ENCODE measurements at places on chromosomes 3 and 15.

DNA sequence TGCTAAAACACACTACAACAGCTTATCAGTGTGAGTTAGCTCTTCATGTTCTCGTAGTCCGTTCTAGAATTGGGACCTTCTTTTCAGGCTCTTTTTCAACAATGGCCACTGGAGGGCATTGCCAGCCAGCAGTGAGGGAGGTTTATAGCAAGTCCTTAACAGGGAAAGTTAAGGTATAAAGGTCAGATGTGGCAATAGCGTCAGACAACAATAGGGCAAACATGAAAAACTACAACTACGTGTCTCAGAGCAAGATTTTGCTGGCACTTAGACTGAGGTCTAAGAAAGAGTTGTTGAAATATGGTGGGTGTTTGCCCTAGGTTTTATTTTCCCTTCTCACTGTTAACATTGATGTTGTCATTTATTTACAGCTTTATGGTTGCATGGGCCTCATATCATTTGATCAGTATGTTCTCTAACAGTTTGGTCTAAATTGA, 161.4 kb downstream of the GMNC start:
- H3K27me3 ChIP-seq, result peaks cover 31% of the 10 kb centered on the region
- H3K36me3 ChIP-seq, result no peaks in the 10 kb centered on the region
- no peak overlapping the region for H3K27ac ChIP-seq
- H3K4me3 ChIP-seq, result no peak overlapping the region

DNA sequence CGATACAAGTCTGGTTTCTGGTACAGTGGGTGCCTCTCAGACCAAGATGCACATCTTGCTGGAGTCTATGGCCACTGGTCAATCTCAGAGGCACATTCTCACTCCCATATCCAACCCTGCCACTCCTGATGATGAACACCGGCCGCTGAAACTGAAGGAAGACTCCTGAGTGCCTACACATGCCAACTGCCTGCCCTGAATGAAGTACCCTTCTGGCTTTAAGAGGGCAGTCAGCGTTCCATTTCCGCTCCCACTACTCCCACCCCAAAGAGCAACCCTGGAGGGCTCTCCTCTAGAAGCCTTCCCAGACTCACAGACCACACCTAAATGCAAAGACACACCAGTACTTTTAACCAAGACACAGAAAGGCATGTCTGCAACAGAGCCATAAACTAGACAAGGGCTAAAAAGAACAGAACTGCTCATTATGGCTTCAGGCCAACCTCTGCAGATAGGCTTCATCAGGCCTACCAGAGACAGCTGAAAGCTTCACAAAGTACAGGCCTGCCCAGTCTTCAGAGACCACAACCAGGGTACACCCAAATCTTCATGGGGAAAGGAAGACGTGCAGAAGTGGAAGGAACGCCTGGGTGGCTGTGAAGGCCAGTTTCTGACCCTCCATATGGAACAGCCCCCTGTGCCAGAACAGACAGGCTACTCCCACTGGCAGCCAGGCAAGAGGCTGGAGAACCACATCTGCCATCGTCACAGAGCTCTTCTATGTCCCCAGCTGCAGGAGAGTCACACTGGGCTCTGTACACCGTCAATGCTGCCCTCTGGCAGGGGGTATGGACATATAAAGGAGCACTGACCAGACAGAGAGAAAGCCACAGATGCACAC, 14.3 kb downstream of the ANP32A start:
- no peak overlapping the region for H3K27ac ChIP-seq
- no peak for DNase-seq
- peaks cover 27% of the 10 kb centered on the region for H3K36me3 ChIP-seq
- no peaks in the 10 kb centered on the region for H3K27me3 ChIP-seq
- H3K4me1 ChIP-seq, result peaks cover 70% of the 10 kb centered on the region

DNA sequence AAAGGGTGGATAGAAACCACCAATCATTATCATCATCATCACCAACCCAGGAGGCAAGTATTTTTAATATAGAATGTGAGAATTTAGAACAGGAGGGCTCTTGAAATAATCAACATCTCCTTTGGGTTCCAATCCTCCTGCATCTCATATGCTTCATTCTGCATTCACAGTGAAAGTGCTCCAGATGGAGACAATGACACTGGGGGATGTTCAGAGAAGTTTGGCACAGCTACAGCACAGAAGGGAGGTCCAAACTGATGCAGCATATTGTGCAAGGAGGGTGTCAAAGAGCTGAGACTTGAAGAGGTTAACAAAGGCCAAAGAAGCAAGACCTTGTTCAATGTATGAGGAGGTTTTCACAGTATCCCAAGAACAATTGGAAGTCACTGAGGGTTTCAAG, 767.1 kb downstream of the NTRK3 start:
- no peak overlapping the region for H3K4me3 ChIP-seq
- H3K36me3 ChIP-seq, result no peaks in the 10 kb centered on the region
- H3K27me3 ChIP-seq, result no peaks in the 10 kb centered on the region
- no peaks in the 10 kb centered on the region for H3K4me1 ChIP-seq

- no peak overlapping the region for H3K4me3 ChIP-seq
- DNase-seq, result no peak
- H3K27ac ChIP-seq, result no peak overlapping the region
- H3K4me1 ChIP-seq, result no peaks in the 10 kb centered on the region
- no peaks in the 10 kb centered on the region for H3K27me3 ChIP-seq
- H3K36me3 ChIP-seq, result no peaks in the 10 kb centered on the region
Observed at GRCh38 chr3:104584682-104585081, 782.0 kb upstream of the ALCAM start.

DNA sequence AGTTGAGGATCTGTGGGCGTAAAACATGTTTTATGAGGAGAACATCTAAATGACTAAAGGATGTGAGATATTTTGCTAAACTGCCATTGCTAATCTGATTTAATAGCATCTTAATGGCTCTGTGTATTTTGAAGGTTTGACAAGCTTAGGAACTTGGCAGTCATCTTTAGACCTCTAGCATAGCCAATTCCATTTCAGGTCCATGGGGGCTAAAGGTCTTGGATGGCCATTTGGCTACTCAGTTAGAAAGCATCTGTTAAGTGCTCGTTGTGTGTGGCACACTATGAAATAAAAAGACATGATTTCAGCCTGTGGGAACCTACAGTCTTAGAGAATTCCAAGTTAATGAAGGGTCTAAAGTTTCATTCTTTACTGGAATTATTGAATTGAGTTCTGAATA, 236.2 kb downstream of the IL5RA start:
- H3K36me3 ChIP-seq, result no peaks in the 10 kb centered on the region
- H3K4me3 ChIP-seq, result no peak overlapping the region
- no peak overlapping the region for H3K27ac ChIP-seq
- no peaks in the 10 kb centered on the region for H3K27me3 ChIP-seq
- no peak for DNase-seq

GRCh38 chr3:118187221-118187620, 847.4 kb downstream of the IGSF11 start:
- H3K27me3 ChIP-seq, result no peaks in the 10 kb centered on the region
- no peaks in the 10 kb centered on the region for H3K4me1 ChIP-seq
- no peak for DNase-seq
- no peak overlapping the region for H3K27ac ChIP-seq

DNA sequence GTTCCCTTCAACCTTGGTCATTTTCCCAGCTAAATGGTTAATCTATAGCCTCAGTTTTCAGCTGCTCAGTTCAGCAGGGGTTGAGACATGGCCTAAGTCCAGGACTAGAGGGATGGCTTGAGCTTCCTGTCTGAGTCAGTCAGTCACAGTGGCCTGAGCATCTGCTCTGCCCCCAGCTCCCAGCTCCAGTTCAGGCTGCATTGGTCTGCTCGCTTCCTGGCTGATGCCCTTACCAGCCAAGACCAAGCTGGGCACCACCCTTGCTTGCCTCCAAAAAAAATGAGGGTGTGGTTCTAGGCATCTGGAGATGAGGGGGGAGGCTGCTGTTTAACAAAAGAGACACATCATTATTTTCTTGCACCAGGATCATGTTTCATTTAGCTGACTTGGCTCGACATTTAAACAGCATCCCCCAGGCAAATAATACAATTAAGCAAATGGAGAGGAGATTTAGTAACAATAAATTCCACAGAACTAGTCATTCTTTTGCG, 70.7 kb downstream of the WNT5A start:
- H3K4me3 ChIP-seq, result no peak overlapping the region
- H3K4me1 ChIP-seq, result no peaks in the 10 kb centered on the region
- H3K27ac ChIP-seq, result no peak overlapping the region
- no peaks in the 10 kb centered on the region for H3K27me3 ChIP-seq
- DNase-seq, result no peak

DNA sequence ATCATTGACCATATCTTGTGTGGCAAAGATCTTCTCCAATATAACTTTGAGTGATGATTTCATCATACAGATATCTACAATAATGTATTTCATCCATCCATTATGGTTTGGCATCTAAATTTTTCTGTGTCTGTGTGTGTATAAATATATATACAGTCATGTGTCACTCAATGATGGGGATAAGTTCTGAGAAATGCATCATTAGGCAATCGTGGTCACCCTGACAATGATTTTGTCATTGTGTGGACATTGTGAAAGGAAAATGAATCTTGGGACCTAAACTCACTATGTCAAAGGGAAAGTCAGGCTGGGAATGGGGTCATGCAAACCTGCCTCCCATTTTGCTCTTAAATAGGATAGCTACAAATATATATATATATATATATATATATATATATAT, 12.4 kb downstream of the CFAP161 start:
- H3K27ac ChIP-seq, result no peak overlapping the region
- no peaks in the 10 kb centered on the region for H3K36me3 ChIP-seq
- H3K4me3 ChIP-seq, result no peak overlapping the region
- DNase-seq, result no peak
- no peaks in the 10 kb centered on the region for H3K4me1 ChIP-seq

DNA sequence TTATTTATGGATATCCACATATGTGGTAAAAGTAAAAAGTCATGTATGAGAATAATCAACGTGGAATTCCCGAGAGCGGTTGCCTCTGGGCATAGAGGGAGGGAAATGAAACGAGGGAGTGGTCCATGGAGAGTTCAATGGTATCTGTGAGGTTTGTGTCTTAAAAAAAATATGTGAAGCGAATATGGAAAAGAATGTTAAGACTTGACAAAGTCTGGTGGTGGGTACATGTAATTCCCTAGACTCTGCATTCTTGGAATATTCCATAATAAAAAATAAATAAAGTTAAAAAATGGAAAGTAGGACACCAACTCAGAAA, 28.4 kb downstream of the FAM43A start:
- no peak overlapping the region for H3K27ac ChIP-seq
- no peaks in the 10 kb centered on the region for H3K36me3 ChIP-seq
- H3K4me3 ChIP-seq, result no peak overlapping the region
- no peaks in the 10 kb centered on the region for H3K4me1 ChIP-seq
- DNase-seq, result no peak

DNA sequence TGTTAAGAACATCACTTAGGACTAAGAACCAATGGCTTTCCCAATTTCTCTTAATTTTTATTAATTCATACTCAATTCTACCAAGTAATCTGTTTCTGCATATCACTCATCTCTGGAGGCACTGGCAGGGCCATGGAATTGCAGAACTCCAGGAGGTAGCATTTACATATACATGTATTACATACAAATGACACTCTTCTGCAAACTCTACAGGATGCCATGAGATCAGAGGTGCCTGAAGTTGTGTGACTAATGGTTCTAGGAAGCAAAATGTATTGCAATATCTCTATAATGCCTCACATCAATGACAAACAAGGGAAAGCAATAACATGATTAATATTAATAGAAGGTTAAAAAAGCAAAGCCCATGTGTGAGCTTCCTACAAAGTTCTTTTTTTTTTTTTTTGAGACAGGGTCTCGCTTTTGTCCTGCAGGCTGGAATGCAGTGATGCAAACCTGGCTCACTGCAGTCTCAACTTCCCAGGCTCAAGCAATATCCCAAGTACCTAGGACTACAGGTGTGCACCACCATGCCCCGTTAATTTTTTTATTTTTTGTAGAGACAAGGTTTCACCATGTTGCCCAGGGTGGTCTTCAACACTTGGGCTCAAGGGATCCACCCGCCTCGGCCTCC, 33.0 kb downstream of the DENND6A start:
- no peaks in the 10 kb centered on the region for H3K27me3 ChIP-seq
- peaks cover 17% of the 10 kb centered on the region for H3K36me3 ChIP-seq
- no peak for DNase-seq
- H3K27ac ChIP-seq, result no peak overlapping the region
- H3K4me3 ChIP-seq, result no peak overlapping the region

DNA sequence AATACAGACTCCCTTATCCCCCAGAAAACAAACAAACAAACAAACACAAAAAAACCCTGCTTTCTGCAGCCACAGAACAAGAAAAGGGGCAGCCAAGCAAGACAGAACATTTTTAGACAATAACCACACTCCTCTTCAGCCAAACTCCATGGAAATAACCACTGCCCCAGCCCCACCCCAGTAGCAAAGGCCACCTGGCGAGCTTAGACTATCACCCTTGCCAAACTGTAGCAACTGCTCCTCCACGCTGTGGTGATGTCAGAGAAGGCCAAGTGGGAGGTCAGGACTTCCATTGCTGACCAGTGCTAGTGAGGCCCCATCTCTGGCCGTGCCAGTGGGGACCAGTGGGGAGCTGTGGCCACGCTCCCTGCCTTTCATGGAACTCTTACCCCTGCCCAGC, 60.3 kb upstream of the CHRNA7 start:
- peaks cover 20% of the 10 kb centered on the region for H3K27me3 ChIP-seq
- H3K4me1 ChIP-seq, result no peaks in the 10 kb centered on the region
- no peak overlapping the region for H3K4me3 ChIP-seq

DNA sequence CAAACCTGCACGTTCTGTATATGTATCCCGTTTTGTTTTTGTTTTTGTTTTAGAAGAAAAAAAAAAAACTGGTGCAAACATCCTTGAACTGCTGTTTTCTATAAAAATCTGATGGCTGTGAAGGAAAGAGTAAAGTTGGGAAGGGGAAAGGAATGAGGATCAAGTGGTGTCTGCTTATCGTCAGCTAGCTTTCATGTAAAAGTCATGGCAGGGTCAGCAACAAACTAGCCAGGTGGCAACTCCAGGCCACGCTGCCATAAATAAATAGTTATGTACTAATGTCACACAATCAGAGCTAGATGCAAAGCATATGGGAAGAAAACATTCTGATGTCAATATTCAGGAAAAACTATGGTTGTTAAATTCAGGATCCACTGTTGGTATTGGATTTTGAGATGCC, 2.3 kb upstream of the CDIN1 start:
- peaks cover 6% of the 10 kb centered on the region for H3K27me3 ChIP-seq
- peaks cover 31% of the 10 kb centered on the region for H3K4me1 ChIP-seq
- no peak overlapping the region for H3K27ac ChIP-seq
- DNase-seq, result no peak
- no peak overlapping the region for H3K4me3 ChIP-seq

- H3K27me3 ChIP-seq, result peaks cover 3% of the 10 kb centered on the region
- no peak for DNase-seq
- no peak overlapping the region for H3K27ac ChIP-seq
- H3K4me3 ChIP-seq, result no peak overlapping the region
- no peaks in the 10 kb centered on the region for H3K36me3 ChIP-seq
- H3K4me1 ChIP-seq, result peaks cover 21% of the 10 kb centered on the region
Observed at GRCh38 chr3:23760871-23761373, 44.8 kb upstream of the UBE2E1 start.

GRCh38 chr3:108830991-108831614, 8.5 kb downstream of the TRAT1 start:
- DNase-seq, result no peak
- peak overlapping the region; percentile 72 for H3K4me3 ChIP-seq
- H3K36me3 ChIP-seq, result peaks cover 59% of the 10 kb centered on the region
- H3K27me3 ChIP-seq, result no peaks in the 10 kb centered on the region
- H3K4me1 ChIP-seq, result peaks cover 95% of the 10 kb centered on the region
